GM19239 (cell line): ENCODE measurements at places on chromosomes 7 and 10.

DNA sequence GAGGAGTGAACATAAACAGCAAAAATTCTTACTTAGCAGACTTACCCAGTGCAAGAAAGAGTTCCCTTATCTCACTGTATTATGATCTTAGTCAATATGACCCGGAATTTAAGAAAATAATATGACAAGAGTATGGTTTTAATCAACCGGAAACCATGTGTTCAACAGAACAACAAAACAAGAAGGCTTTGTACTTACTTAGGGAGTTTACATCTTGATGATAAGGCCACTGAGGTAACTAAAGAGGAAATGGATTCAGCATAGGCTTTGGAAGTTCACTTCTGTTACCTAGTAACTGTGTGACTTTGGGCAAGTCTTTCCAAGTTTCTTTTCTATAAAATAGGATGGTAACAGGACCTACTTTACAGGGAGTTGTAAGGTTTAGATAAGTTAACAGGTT, 7.4 kb upstream of the FAS start:
- DNase-seq, result no peak

DNA sequence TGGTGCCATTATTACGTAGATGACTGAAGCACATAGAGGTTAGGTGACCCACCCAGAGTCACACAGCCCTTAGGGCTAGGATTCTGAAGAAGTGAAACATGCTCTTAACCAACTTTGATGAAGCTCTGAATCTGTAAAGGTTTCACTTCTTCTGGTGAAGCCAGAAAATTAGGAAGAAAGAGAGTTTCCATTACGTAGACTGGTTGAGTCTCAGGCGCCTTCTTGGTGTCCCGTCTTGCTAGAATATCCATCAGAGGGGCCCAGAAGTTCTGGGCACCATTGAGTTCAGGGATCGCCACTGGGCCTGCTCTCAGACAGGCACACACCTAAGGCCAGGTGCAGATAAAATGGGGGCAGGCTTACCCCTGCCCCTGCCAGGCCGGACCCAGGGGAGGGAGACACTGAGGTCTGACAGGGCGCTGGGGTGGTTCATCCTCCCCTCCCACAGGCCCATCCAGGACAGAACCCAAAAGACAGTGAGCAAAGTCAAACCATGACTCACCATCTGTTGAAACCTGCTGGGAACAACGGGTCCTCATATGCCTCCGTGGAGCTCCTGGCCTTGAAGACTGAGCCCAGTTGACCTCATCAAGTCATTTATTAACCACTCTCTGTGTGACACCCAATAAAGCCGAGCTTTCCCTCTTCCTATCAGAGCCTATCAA, 33.2 kb downstream of the DRGX start:
- DNase-seq, result peak; percentile 52

GRCh38 chr10:31708474-31708873, 220.2 kb downstream of the ARHGAP12 start:
- DNase-seq, result no peak

DNA sequence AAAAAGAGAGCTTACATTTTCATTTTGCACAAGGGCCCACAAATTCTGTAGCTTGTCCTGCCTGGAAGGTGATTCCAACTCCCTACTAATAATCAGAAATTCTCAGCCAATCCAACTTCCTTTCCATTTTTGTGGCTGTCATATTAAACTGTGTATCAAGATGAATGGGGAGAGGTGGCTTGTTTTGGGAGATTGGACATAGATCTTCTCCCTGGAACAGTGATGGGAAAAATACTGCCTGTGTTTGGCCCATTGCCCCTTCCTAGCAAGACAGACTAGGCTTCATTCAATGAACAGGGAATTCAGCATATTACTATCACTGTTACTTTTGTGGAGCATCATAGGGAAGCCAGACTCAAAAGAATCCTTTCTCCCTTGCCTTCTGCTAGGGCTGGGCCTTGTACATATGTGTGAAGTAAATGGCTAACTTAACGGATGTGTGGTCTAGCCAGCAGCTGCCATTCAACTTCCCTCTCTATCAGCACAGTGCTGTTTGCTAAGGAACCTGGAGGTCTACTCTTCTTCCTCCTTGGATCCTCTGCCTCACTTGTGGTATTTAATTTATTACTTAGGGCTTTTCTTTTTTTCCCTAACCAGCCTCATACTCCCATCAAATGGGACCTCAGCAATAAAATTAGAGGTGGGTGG, 326.0 kb downstream of the BICC1 start:
- DNase-seq, result no peak

DNA sequence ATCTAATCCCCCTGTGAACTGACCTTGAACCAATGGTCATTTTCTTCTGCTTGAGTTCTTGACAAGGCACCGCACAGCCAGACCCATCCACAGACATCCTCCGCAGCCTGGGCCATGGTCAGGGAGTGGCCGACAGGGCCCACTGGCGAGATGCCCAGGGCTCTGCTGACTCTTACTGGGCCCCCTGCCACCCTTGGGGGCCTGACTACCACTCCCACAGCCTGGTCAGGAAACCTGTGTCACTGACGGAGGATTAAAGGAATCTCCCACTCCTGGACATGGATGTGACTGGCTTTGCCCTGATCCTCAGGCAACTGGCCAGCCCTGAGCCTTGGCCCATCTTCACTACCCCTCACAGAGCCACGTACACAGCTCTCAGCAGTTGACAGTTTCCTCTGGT, 50.4 kb upstream of the ENO4 start:
- DNase-seq, result no peak

DNA sequence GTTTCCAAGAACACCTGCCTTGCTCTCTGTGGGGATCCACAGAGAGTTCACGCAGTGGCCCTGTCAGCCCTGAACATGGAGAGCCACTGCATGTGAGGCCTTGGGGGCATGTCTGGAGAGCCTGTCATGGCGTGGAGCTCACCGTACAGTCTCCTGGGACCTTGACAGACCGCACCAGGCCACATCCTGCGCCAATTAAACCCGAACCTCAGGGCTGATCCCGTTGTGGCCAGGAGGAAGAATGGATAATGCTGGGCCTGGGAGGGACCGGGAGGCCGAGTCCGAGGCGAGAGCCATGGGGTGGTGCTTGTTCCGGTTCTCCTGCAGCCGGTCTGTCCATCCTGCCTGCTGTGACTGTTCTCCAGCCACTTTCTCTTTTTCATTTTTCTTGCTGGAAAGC, 68.7 kb downstream of the DNAJB6 start:
- DNase-seq, result no peak

DNA sequence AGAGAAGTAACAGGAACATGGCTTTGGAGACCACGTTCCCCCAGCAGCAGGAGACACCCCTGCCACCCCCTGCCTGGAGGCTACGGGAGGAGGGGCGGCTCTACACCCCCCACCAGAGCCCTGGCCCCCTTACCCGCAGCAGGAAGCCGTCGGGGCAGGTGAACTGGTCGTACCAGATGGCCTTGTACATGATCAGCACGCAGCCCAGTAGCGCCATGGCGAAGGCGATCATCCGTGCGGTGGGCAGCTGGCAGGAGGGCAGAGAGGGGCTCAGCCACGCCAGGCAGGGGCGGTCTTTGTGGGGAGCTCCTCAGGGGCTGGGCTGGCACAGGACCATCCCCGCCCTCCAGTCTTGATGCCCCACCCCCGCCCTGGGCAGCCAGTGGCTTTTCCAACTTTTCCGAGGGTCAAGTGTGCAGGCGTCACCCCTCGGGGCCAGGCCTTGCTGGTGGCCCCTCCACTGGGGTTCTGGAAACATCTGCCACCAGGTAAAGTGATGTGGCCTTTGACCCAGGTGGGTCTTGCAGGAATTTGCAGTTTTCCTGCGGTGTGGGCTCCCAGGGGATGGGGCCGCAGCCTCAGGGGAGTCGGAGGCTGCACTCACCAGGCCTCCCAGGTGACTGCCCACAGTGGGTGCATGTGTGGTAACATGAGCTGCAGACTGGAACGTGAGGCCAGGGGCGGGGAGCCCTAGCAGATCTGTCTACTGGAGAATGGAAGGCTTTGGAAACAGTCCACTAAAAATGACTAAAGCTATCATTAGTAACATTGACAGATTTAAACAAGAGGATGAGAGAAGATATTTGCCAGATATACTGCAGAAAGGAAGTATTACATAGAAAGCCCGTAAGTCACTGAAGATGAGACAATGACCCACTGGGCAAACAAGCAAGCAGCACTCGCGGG, 9.7 kb downstream of the CALY start:
- no peak for DNase-seq

- no peak for DNase-seq
Observed at GRCh38 chr10:78578929-78579328, 489.8 kb upstream of the ZMIZ1 start.

- no peak for DNase-seq
Observed at GRCh38 chr10:132638130-132638515, 100.5 kb downstream of the INPP5A start.

GRCh38 chr7:132182992-132183391, 393.3 kb downstream of the PLXNA4 start:
- no peak for DNase-seq

DNA sequence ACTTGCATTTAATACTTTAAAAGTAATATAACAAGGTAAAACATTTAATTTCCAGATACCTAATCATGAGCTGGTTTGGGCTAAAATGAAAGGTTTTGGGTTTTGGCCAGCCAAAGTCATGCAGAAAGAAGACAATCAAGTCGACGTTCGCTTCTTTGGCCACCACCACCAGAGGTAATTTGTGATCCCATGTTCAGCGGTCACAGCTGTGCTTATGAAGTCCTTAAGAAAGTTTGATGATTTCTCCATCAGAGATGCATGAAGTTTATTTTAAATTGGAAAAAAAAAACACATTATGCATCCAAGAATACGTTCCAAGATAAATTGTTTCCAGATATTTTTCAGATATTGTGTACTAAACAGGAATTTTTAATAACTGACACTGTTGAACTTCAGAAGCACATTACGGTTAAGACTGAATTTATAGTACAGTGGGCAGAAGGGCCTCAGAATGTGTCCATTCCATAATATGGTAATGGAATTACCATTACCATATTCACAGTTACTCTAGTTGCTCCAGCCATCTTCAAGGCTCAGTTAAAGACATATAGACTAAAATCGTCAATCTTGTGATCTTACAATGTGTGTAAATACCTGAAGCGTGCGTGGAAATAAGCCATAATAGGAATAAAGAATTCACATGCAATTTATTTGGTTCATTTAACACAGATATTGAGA, 106.8 kb downstream of the ZMYND11 start:
- DNase-seq, result no peak

DNA sequence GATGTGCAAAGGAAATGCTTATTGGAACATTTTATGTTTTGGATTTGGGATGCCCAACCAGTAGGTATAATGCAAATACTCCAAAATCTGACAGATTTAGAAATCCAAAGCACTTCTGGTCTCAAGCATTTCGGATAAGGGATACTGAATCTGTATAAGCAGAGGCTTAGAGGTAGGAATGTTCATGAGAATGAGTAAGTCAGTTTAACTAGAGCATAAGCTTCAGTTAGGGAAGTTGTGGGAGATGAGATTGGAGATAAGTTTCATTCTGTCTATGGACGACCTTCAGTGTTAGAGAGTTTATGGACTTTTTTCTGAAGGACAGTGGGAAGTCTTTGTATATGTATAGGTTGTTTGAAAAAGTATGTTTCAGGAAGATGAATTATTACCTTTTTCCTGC, 10.4 kb downstream of the TAX1BP1 start:
- no peak for DNase-seq

- DNase-seq, result no peak
Observed at GRCh38 chr7:130878785-130879184, 144.8 kb upstream of the KLF14 start.

- no peak for DNase-seq
Observed at GRCh38 chr7:38840736-38841460, 68.1 kb downstream of the VPS41 start.

DNA sequence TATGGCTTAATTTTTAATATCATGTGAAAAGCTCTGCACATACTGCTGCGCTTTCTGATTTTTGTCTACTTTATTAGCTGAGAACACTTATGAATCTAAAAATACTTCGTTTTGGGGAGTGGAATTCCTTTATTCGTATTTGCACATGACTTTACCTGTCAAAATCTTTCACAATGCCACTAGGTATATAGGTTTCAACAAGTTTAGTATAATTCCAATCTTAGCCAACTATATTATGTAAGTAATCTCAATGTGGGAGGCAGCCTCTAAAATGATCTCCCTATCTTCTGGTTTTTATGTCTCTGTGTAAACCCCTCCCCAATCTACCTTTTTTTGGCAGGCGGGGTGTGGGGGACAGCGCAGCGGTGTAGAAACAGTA, 55.3 kb downstream of the PARD3 start:
- no peak for DNase-seq

DNA sequence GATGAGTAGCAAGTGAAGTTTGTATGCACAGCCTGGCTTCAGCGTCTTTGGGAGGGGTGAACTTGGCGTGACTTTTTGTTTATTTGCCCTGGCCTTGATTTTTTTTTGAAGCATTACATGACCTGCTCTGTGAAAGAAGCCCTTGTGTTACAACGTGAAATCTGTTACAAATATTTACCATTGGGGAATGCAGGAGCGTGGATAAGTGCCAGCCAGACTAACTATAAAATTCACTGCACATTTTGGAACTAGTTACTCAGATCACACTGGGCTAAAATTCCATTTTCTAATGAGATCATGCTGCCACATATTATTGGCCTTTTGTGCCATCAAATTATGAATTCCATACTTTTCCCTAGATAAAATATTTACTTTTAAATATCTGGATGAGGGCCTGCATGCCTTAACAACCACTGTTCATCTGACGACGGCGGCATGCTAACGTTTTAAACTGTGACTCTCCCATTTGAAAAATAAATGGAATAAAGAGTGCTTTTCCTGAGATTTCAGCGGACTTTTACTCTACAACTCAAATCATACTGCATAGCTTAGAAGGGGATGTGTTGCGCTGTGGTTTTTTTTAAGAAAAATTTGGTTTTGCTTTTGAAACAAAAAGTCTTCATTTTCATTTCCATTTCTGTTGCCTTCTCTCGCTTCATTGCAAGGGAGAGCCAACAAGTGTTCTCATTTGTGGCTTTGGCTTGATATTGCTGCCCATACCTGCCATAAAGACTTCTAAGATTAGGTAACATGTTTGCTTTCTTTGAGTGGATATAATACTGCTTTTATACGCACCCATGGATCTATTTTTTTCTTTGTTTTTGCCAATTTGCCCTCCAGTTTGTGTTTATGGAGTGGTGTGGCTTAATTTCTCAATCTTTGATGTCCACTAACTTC, 352.2 kb downstream of the TFEC start:
- no peak for DNase-seq

DNA sequence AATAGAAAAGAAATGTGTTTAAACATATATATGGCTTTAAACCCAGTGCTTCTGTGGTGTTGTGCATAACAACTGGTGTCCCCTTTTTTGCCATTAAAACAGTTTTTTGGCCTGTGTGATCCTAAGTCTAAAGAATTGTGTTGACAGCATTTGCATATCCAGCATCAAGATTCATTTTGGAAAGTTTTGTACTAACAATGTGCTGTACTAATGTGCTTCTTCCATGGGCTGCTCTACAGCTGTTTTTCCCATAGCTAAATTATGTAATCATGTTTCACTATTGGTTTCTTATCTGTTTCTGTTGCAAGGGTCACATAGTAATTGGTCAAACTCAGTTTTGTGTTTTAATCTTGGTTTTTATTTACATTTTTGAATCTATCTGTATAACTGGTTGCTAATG, 5.5 kb downstream of the CNNM2 start:
- DNase-seq, result no peak

DNA sequence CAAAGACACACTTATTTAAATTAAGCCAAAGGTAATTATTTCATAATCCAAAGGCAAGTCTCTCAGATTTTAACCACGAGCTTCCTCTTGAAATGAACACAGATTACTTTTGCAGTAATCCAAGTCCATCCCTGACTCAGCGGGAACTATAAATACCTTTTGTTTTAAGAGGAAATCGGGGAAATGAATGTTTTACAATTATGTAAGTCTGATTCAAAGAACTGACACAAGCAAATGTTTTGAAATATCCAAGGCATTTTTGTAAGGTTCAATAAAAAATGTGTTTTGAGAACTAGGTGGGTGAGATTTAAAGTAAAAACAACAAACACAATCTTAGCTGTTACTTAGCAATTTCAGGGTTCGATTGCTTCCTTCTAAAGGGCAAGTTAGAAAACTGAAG, 179.8 kb upstream of the ASAH2 start:
- DNase-seq, result no peak
